ENCODE measurements at places on chromosomes 7 and 10.

- DNase-seq: peak; percentile 71
Measured at GRCh38 chr10:62047960-62048383, 146.5 kb downstream of the ARID5B start.

- DNase-seq: no peak
Measured at GRCh38 chr10:74093530-74094164, 57.0 kb downstream of the AP3M1 start.

GRCh38 chr10:42932735-42933447 lies 144.0 kb upstream of the RET start:
- DNase-seq: peak; percentile 72

GRCh38 chr7:28986028-28986764 lies 28.1 kb upstream of the TRIL start:
- DNase-seq: no peak

- peak; percentile 56 for DNase-seq
Measured at GRCh38 chr10:132836832-132837540, 51.0 kb upstream of the NKX6-2 start.

DNA sequence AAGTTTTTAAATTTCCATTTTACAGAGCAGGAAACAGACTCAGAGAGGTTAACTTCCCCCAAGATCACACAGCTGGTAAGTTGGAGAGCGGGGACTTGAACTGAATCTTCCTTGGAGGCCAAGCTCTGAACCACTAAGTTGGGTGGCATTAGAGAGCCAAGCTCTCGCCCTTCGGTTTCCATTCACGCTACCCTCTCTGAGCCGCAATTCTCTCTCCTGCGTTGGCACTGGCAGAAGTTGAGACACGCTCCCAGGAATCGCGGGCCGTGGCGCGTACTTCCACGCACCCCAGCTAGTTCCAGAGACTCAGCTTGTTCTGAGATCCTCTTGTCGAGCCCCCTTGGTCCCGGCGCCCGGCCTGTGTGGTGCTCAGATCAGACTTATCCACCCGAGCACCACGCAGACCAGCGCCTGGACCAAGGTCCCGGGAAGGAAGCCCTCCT lies 29.3 kb upstream of the VAX1 start:
- no peak for DNase-seq

- DNase-seq: peak; percentile 20
Measured at GRCh38 chr7:29955799-29956486, 33.7 kb downstream of the SCRN1 start.

GRCh38 chr7:47581804-47582763 lies at the start of gene TNS3:
TNS3 (minus strand) TSS chr7:47582111; CDS start chr7:47439636, 142,475 bp downstream.
- DNase-seq: no peak

GRCh38 chr7:41695661-41696322 lies 7.1 kb downstream of the INHBA start:
- no peak for DNase-seq

DNA sequence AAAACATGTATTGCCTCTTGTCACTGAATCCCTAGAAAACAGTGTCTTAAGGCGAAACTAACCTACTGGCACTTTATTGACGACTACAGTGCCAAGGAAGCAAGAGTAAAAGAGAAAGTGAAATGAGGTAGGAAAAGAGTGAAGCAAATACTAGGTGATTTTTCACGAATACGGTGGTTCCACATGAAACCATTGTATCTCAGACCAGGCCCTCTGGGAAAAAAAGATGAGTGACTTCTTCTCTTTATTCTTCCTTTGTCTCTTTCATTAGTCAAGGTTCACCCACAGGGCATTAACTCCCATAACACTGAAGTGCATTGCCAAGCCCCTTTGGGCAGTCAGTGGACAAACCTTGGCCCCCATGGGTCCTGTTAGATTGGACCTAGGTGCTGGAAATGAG lies 16.2 kb upstream of the MACC1 start:
- DNase-seq: no peak

DNA sequence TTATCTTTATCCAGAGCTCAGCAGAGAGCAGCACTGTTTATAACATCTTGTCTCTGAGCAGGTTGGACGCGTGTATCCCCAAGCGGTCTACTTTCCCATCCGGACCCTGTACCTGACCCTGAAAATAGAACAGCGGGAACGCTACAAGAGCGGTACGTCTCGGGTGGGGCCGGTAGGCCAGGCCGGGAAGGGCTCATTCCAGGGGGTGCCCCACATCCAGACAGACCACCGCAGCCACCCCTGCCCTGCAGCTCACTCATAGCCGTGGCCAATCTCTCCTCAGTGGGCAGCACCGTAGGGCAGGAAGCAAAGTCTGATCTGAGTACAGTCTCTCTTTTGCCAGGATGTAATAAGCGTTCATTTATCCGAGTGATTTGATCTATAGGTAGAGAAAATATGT lies 113.7 kb downstream of the TRRAP start:
- no peak for DNase-seq

- DNase-seq: no peak
Measured at GRCh38 chr7:638256-639011, 88.1 kb upstream of the DNAAF5 start.

DNA sequence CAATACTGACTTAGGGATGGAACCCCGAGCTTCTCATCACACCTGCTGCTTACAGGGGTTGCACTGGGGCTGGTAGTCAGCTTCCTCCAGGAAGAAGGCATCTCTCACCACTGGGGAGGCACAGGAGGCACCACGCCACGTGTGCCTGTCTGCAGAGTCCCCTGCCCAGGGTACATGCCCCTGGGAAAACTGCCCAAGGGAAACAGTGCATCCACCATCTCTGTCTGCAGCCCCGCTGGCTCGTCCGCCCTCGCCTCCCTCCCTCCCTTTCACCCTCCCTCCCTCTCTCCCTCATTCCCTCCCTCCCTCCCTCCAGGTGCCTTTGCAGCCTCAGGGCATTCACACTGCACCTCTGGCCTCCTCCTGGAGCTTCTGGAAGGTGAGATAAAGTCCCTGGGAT lies 101.1 kb downstream of the PTPRE start:
- DNase-seq: no peak

DNA sequence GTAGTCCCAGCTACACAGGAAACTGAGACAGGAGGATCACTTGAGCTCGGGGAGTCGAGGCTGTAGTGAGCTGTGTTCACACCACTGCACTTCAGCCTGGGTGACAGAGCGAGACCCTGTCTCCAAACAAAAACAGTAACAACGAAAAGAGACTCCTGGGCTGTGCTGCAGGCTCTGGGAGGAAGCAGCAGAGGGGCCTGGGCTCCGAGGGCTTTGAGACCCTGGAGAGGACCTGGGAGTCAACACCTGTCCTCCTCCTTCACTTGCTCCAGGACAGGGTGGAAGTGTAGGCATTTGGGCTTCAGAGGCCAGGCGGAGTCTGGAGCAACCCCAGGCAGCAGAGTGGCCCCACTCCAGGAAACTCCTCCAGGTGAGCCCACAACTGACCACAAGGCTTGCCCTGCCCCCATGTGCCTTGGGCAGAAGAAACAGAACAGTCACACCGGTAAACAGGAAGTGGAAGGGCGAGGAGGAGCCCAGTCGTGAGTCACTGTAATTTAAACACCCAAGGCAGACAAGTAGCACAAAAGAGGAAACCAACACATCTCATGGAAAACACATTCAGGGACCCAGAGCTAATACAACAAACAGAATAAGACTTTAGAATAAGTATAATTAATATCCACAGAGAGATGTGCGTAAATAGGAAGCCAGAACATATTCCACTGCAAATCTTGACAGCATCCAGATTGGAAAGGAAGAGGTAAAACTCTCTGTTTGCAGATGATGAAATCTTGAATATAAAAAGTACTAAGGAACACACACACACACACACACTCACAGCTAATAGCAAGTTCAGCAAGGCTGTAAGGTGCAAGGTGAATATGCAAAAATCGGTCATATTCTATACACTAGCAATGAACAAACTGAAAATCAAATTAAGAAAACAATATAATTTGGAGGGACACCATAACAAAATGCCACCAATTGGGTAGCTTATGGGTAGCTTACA lies 20.5 kb upstream of the RASGEF1A start:
- peak; percentile 54 for DNase-seq
